ENCODE measurements at places on chromosomes 5 and 9.

- no peak for DNase-seq
Measured at GRCh38 chr9:5425006-5425628, 12.6 kb downstream of the PLGRKT start.

GRCh38 chr9:14987858-14988257, 77.6 kb upstream of the FREM1 start:
- DNase-seq = no peak

DNA sequence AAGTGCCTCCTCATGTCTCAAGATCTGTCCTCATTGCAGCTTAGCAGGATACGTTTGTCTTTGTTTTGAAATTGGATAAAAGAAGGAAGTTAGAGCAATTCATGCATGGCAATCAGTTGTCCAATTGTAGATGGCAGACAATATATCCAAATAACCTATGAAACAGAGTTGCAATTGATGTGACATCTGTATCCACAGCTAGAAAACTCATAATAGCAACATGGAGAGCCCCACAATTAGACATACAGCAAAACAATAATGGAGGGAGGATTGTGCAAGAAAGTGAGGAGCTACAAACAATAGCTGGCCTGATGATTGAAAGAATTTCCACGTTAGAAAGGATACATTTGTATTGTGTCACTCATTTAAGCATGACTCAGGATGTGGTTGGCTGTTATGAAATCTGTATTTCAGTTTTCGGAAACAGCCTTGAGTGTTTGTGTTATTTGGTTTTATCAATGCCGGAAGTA, 132.0 kb downstream of the FAM174A start:
- no peak for DNase-seq

DNA sequence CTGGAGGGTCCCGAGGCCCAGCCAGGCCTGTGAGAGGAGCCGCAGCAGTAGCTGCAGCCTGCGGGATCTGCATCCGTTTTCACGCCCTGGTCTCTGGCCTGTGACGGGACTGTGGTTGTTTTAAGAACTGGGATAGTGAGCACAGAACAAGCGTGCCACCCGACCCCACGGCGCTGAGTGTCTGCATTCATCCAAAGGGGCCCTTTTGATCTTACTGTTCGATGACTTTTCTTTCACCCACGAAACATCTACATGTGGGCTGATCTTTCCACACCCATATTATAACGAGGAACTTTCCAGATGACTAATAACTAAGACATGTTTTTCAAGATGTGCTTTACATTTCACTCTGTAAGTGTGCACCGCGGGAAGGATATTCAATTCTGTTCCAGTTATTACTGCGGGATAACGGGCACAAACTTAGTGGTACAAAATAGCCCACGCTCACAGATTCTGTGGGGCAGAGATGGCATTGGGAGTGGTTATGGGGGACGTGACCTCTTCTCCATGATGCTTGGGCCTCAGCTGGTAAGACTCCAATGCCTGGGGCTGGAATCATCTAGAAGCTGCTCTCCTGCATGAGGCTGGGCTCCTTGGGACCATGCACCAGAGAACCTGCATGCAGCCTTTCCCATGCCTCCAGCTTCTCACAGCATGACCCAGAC, 165.0 kb downstream of the SYK start:
- DNase-seq = no peak

DNA sequence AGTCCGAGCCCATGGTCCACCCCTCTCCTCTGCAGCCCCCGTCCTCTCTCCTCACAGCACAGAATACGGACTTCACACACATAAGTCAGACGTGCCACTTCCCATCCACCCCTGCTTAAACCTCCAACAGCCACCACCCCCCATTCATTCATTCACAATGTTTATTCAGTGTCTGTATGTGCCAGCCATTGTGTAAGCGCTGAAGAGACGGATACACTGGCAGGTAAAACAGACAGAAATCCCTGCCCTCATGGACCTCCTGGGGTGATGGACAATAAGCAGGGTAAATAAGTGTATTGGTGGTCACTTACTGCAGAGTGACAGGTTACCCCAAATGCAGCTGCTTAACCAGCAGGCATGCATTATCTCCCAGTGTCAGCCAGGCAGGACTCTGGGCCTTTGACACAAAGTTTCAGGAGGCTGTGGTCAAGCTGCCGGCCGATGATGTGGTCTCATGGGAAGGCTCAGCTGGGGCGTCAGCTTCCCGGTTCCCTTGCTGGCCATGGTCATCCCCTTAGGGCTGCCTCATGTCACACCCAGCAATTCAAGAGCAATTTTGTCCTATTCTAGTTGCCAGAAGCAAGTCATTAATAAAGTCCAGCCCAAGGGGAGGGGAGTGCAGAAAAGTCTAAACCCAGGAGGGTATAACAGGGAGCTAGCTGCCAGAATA, 1.8 kb upstream of the PAXX start:
- DNase-seq = no peak

- no peak for DNase-seq
Measured at GRCh38 chr5:36570301-36571095, 35.9 kb upstream of the SLC1A3 start.

- no peak for DNase-seq
Measured at GRCh38 chr9:107148216-107148615, 134.9 kb upstream of the RAD23B start.

- DNase-seq = no peak
Measured at GRCh38 chr5:87015901-87016300, 251.8 kb upstream of the RASA1 start.

DNA sequence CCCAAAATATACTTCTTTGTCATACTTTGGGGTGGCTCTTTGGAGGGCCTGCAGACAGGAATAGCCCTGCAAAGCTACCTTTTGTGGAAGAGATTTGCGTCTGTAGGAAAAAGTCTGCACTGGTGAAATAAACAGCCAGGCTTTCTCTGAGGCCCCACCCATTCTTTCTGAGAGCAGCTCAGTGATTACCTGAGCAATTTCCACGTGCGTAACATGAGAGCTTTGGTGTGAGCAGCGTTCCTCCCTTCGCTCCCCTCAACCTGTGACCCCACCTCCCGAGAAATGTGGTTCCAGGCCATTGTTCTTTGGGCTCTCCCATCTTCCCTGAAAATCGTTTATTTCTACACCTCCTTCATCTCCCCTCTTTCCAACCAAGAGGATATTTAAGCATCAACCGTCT, 23.8 kb upstream of the FBP1 start:
- no peak for DNase-seq

DNA sequence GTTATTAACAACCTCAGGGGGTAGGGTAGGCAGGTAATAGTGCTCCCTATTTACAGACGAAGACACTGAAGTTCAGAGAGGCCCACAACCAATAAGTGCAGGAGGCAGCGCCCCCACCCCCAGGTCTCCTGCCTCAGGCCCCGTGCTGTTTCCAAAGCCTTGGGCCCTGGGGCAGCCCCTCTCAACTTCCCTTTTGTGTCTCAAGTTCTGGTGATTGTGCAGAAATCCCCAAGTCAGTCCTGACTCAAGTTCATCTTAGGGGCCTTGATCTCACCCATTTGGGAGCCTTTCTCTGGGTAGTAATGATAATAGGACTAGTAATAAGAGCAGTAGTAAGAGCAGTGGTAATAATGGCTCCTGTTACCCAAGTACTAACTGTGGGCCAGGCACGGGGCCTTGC, 35.5 kb upstream of the ASS1 start:
- no peak for DNase-seq

- DNase-seq = no peak
Measured at GRCh38 chr9:100477241-100477640, 4.3 kb downstream of the TMEFF1 start.

DNA sequence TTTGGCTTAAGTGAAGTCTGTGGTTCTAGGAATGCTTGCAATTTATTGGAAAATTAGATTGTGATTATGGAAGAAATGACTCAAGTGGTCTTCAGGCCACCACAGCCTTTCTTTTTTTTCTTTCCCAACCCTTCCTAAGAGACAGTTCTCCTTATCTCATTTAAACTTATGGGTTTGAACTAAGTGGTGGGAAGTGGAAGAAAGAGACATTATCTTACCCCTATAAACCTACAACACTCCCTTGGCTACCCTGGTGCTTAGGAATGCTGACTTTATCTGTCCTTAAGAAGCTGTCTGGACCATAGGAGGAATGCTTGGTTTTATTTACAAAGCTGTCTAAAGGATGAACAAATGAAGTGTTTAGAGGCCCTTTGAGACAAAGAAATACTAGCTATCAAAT, 5.1 kb upstream of the ERAP1 start:
- DNase-seq = no peak

- peak; percentile 98 for DNase-seq
Measured at GRCh38 chr9:87713278-87713987, 12.5 kb upstream of the CTSL start.

DNA sequence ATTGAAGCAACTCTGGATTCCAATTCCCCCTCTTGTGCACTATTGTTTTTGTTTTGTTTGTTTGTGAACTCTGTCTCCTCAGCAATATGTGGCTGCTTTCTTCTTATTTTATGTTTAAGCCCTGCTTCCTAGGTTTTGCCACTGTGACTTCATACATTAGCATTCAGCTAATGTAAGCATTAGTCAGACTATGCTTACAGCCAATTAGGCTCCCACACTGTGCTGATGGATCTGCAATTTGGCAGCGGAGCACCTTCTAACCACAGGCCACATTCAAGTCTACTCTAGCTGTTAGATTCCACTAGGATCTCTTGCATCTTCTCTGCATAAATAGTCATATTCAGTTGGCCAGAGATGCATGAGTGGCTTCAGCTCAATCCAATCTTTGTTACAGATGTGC, 9.6 kb upstream of the BICD2 start:
- DNase-seq = no peak

DNA sequence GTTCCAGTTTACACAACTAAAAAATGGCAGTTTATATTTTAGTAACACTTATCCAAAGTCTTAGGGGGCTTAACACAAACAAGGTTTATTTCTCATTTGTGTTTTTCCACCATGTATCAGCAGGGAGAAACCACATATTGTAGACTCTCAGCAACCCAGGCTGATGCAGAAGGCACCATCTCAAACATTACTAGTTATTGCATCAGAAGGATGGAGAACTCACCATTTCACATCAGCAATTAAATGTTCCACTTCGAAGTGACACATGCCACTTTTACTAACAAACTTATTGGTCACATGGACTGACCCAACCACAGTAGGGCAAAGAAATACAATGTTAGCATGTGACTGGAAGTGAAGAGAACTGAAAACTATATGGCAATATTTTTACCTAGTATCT, 22.5 kb upstream of the SMC2 start:
- no peak for DNase-seq

DNA sequence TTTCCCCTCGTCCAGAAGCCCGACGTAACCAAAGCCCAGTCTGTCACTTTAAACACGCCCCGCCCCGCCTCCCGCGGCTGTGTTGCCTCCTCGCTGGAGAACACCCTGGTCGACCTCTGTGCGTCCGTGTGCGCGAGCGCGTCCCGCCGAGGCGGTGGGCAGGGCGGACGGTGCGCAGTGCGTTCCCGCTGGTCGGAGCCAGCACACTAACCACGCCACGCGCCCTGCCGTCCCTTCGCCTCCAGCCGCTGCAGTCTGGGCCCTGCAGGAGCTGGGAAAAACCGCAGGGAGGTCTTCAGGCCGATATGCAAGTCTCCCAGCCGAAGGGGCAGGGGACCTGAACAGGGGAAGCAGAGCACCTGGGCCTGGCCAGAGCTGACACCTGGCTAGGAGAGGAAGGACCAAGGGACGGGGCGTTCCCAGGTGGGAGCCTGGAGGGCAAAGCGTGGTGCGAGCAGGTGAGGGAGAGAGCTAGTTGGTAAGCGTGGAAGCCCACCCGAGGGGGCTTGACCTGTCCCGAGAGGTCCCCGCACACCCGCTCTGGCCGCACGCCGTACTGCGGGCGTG, 1.3 kb upstream of the PHPT1 start:
- peak; percentile 95 for DNase-seq

GRCh38 chr9:90827181-90827871, 25.7 kb downstream of the SYK start:
- peak; percentile 60 for DNase-seq

DNA sequence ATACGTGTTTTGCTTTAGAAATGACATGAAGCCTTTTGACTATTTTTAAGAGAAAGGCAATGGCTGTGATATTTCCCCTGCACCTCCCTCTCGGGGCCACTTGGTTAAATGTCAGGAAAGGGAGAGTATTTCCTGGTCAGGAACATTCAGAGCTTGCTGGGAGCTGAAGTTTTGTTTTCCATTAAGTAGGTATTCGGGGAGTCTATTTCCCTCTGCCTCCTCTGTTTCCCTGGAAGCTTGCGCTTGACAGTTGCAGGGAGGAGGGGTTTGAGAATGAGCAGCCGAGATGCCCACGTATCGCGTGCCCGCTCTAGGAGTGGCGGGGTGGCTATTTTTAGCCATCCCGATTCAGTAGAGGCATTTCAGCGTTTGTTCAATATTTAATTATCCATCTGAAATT, 6.7 kb downstream of the DAB2IP start:
- no peak for DNase-seq

DNA sequence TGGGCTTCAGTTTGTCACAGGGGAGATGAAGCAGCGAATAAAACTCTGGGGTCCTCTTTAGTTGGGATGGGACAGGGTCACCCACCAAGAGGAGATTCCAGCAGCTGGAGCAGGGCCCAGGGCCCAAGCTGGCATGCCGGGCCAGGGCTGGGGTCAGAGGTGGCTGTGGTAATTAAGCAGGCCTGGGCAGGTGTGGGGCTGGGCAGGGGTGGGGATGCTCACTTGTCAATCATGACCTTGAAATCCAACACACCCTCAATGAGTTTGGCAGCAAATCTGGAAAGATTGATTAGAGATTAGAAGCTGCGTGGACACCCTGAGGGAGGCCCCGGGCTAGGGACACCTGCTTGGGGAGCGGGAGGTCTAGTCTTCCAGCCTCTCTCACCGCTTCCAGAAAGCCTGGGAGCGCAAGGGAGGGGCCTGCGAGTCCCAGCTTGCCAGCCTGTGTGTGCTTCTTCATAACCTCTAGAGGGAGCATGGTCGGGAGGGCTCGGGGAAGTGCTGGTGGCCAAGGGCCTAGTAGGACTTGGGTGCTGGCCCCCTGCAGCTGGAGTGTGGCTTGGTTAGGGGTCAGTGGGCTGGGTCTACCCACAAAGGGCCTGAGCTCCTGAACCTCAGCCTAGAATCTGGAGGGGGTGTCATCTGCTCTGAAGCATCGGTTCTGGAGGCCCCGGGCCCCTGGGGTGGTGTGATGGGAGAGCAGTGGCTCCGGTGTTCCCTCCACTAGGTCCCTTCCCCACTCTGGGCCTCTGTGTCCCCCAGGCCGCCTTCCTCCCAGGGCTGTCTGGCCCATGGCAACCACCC, 7.6 kb downstream of the CRAT start:
- DNase-seq = no peak

Data from esophagus muscularis mucosa (tissue), 4 donors.